Left ventricle myocardium superior (tissue), 1 donor: ENCODE measurements at places on chromosomes 1 and 21. TPM values are rescaled to one million over a fixed set of nuclear protein-coding genes. Genes with fewer than 3 reads are reported as not detected.

Gene VSIG8
- total RNA-seq: not detected

Gene LGR6
- total RNA-seq: 2.9 TPM

- no peak for DNase-seq
Observed at GRCh38 chr1:88701275-88701674, 17.2 kb downstream of the PKN2 start.

- DNase-seq: no peak
Observed at GRCh38 chr1:153395776-153396175, 4.9 kb upstream of the S100A8 start.
